Thyroid gland (tissue), 4 donors: ENCODE measurements at places on chromosomes 2 and 18.

DNA sequence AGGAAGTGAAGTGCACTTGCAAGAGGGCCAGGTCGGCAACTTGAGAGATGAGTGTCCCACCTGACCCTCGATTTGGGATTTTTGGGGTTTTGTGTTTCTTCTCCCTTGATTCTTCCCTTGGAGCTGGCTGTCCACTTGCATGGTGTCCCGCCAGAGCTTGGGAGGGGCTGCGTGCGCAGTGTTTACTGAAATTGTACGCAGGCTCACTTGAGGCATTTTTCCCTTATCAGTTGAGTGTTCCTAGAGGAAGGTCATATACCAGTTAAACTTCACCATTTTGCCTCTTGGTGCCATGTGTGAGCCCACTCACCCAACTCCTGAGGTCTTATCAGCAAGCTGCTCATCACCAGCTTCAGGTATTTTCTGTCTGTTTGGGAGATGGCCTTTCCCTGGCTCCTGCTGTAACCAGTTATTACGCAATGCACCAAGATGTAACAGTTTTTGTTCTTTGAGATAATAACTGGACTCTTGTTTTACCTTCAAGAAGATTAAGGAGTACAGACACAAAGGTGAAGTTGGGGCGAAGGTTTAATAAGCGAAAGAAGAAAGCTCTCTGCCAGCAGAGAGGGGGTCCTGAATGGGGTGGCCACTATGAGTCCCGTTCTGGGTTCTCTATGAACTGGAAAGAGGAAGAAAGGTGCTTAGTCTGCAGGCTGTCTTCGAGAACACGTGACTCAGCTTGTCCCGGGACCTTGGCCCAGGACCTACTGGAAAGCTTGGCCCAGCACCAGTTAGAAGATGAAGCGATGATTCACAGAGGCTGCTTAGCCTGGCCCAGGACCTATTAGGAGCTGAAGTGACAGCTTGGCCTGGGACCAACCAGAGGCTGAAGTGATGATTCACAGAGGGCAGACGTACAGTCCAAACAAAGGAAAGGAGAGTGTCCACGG is 21.5 kb upstream of the TXNL4A start:
- peak; percentile 32 for DNase-seq

- no peak for DNase-seq
Observed at GRCh38 chr2:120818441-120818920, 82.8 kb downstream of the GLI2 start.

- no peak for DNase-seq
Observed at GRCh38 chr2:16713011-16713423, 47.4 kb upstream of the CYRIA start.

DNA sequence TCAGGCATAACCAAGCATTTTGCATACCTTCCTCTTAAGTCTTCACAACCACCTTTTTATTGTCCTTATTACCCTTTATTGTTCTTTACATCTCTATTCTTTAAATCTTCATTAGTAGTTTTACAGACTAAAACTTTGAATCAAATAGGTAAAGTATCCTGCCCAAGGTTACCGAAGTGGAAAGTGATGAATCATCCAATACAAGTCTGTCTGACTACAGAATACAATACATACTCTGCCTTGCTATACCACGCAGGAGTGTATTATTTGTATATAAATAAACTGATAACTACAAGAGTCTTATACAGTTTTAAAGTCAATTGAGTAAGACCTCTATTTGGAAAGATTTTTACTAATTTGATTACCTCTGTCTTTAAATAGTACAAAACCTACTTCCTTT is 196.0 kb downstream of the ZEB2 start:
- DNase-seq: no peak

DNA sequence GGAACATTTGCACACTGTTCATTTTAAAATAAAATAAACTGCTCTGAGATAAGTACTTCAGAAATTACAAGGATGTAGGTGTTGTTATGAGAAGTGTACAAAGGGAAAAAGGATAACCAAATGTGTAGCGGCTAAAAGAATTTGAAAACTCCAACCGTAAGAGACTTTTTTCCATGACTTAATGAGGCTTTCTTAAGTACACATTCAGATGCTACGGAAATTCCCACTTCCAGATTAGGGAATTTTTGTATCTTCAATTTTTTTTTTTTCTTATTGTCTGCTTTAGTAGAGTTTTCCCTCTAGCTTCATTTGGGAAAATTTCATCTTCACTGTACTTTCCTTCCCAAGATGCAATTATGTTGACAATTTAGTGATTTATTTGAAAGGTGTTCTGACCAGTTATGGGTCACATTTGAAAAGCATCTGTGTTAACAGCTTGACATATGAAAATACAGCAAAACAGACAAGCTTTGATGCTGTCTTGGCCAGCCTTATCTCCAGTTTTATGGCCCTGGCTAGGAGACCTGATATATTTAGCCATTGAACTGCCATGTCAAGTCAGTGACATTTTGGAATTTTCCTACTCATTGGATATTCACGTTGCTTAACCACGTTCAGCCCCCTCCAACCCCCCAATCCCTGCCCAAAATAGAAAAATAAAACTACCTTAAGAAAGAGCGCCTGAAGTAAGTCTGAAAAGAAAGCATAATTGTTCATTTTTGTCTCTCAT is 105.6 kb downstream of the FEZ2 start:
- DNase-seq: no peak
